Stimulated activated CD8-positive, alpha-beta memory T cell treated with anti-CD3 and anti-CD28 coated beads, Interleukin-15, amount 100 ng/mL, for 24 hours (primary cell): ENCODE measurements at places on chromosomes 11 and 22.
A peak's percentile ranks its signal among the peaks of the same experiment; 100 is the strongest.

GRCh38 chr11:72233056-72233772 lies 8.6 kb downstream of the INPPL1 start:
- DNase-seq, result no peak

- no peak for DNase-seq
Measured at GRCh38 chr11:9176136-9176535, 84.7 kb upstream of the SCUBE2 start.

DNA sequence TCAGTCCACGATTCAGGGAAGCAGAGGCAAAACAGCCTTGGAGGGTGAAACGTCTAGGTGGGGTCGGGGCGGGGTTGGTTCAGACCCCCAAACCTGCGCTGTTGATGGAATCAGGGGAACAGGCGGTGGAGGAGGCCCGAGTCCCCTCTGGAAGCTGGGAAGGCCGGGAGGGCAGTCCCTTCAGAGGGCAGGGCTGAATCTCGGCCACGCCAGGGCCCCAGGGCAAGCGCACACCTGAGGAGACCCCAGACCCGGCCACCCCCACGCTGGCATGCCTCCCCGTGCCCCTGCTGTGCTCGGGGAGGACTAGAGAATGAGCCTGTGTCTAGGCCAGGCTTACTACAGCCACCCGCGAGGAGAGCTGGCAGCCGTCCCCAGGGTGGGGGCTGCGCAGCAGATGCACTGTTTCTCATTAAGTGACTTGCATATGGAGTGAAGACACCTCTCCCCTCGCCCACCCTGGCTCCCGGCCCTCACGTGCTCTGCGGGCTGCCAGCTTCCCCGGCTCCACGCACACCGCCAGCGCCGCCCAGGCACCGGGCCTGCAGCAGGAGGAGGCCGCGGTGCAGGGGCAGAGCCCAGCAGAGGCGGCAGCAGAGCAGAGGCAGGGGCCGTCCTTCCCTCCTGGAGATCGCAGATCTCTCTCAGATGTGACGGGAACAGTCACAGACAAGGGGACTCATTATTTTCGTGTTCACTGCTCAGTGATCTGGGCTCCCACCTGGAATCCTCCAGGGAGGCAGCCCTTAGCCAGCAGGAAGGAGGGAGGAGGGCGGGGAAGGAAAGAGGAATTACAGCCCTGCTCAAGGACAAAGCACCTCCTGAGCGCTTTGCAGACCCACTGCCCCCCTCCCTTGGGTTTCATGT lies 47.1 kb upstream of the OPCML start:
- no peak for DNase-seq

GRCh38 chr11:125931668-125932067 lies 14.2 kb upstream of the VSIG10L2 start:
- no peak for DNase-seq

GRCh38 chr11:61728066-61728939 lies 24.1 kb upstream of the MYRF start:
- no peak for DNase-seq

GRCh38 chr11:127074151-127074761 lies 73.7 kb upstream of the KIRREL3 start:
- DNase-seq, result no peak

DNA sequence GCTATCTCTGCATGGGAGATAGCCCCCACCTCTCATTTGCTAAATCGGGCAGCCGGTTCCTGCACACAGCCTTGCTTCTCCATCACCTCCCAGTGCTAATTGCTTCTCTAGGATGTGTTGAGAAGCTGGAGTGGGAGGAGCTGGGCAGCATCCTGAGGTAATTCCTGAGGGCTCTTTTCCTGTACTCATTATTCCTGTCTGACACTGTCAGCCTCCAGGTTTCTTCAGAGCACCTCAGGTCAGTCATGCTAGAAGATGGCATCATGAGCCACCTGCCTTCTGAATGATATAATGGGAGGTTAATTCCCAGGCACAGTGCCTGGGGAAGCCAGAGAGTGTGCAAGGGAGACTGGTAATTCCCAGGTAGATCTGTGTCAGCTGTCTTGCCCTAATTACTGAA lies 133.0 kb downstream of the RAB38 start:
- DNase-seq, result no peak

- DNase-seq, result no peak
Measured at GRCh38 chr22:25030636-25031035, 78.1 kb downstream of the KIAA1671 start.

DNA sequence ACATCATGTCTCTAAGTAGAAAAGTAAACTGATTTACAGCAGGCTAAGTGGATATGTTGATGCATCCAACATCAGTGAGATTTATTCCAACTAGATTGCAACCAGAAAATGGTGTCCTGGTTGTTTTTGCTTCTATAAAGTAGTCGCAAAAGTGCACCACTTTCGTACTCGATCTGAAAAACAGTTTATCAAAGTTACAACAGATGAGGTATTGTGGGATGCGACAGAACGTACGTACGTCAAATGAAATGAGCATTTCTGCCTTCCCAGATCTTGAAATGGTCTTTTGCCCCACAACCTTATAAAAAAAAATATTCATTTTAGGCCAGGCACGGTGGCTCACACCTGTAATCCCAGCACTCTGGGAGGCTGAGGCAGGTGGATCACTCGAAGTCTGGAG lies 13.7 kb downstream of the GRAP2 start:
- DNase-seq, result no peak

DNA sequence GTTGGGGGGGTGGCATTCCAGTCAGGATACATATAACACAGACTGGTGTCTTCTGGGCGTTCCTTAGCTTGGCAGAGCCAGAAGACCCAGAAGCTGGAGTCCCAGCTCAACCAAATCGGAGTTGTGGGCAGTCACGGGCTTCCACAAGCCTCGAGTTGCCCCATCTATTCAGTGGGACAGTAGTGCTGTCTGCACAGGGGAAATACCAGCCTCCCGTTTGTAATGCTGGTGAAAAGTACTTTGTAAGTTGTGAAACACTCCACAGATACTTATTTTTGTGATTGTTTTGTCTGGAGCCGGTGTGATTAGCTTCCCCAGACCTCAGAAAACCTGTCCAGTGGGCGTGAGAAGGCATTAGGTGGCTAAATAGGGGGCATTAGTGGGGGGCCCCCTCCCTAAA lies 13.6 kb downstream of the DGKZ start:
- DNase-seq, result no peak

DNA sequence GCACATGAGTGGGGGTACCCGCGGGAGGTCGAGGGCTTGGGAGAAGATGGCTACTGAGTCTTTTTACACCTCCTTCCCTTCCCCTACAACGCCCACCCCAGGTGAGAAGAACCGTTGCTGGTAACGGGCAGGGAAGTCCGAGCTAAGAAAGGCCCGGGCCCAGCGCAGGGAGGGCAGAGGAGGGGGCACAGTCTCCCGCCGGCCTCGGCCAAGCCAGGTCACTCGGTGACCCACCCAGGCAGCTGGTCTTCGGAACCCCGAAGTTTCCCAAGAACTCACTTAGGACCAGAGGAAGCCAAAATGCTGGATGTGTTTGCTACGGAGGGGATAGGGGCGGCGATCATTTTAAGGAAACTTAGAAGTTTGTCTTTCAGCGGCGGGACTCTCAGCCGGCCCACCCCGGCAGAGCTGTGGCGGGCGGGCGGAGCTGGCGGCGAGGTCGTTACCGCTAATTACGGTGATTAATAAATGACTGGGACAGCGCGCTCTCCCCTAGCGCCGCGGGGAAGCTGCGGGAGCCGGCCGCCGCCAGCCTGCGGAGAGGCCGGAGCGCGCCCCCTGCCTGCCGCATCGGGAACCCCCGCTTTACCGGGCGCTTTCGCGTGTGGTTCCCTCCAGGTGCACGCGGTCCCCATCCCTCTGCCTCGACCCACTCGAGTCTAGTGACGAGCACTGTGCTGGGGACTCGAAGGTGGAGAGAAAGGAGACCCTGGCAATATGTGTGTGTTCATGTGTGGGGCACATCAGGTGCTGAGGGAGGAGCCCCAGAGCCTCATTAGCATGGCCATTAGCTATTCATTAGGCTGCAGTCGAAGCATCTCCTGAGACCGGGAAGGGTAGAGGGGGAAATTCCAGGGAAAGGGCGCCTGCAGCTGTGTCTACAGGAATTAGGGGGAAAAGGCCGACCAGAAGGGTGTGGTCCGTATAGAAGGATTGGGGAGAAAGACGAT lies 945 bp downstream of the ROBO3 start:
- DNase-seq, result peak; percentile 27

DNA sequence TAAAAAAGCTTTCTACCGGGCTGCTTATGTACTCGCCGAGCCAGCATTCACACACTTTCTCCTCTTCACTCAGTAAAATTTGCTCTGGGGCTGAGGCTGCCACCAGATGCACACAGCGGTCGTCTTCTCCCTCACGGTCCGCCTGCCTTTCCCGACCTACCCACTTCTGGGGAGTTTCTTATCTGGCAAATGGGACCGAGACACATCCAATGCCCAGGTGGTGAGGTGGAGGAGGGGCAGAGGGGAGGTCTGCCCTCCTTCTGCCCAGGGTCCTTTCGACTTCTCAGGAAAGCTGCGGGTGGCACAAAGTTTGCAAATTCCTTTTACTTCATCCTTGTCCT lies 43.9 kb downstream of the GRIK4 start:
- DNase-seq, result no peak

- DNase-seq, result no peak
Measured at GRCh38 chr11:68852628-68853027, 10.9 kb upstream of the CPT1A start.

- DNase-seq, result no peak
Measured at GRCh38 chr11:7898666-7899283, 32.3 kb downstream of the OR10A6 start.

DNA sequence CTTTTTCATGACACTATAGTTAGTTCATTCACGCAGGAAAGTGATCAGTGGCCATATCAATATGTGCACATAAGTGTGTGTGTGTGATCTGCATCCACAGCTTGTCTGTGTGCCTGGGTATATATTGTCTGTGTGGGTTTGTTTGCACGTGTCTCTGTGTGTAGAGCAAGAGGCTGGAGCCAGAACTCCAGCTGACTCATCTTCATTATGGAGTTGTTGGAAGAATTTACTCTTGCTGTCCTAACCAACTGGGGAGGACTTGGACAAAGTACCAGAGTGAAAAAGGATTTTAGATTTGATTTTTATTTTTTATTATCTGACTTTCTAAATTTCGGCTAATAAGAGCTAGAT lies 63.9 kb downstream of the TP53I11 start:
- DNase-seq, result no peak

- DNase-seq, result peak; percentile 32
Measured at GRCh38 chr22:42856179-42856864, 751 bp downstream of the ARFGAP3 start.

GRCh38 chr11:14773755-14774154 lies 118.3 kb downstream of the CYP2R1 start:
- DNase-seq, result no peak

- no peak for DNase-seq
Measured at GRCh38 chr11:114237321-114238280, 58.6 kb upstream of the NNMT start.

DNA sequence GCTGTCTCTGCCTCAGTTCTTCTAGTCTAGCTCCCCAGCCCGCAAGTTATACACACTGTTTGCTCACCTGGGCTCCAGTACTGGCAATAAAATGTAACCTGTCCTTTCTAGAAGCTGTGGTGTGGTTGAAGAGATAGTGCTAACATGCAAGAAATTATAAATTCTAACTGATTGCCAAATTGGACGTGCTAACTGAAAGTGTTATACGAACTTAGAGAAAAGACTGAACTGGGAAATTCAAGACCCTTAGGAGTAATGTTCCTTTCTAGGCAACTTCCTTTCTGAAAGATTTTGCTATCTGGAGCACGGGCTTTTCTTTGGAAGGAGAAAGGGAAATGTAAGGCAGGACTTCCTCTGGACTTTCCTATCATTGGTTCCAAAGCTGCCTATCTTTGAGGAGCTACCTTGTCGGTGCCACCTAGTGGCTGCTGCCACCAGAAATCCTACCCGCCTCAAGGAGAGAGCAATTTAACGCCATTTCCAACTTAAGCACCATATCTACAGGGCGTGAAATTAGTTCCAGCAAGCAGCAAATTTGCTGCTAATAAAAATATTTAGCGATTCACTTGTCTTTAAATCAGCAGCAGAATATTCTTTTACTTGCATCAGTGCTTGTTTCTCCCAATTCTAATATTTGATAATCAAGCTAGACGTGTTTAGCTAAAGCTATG lies 12.7 kb upstream of the TMEM218 start:
- no peak for DNase-seq

- no peak for DNase-seq
Measured at GRCh38 chr11:127492029-127492428, 491.5 kb upstream of the KIRREL3 start.

DNA sequence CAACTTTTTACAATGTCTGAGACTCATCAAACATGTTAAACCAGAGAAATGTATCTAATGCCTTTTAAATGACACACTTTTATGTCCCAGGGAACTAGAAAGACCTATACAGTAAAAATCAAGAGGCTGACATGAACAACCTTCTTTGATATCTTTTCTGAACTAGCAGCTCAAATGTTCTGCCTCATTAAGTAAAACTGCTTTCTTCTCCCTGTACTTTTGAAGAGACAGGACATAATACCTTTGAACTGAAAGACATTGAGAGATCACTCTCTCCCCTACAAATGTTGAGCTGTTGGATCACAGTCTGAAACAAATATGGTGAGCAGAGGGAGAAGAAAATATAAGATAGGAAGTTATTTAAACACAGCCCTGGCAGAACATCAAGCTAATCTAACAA lies 123.0 kb downstream of the FAM181B start:
- no peak for DNase-seq

DNA sequence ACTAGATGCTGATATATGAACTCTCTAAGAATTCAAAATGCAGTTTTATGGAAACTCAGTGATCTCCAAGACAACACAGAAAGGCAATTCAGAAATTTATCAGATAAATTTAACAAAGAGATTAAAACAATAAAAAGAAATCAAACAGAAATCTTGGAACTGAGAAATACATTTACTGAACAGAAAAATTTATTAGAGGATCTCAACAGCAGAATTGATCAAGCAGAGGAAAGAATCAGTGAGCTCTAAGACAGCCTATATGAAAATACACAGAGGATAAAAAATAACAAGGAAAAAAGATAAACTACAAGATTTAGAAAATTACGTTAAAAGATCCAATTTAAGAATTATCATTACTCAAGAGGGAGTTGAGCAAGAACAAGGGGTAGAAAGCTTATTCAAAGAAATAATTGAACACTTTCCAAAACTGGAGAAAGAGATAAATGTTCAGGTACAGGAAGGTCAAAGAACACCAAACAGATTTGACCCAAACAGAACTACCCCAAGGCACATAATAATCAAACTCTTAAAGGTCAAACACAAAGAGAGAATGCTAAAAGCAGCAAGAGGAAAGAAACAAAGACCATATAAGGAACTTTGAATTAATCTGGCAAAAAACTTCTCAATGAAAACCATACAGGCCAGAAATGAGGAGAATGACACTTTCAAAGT lies 103.1 kb downstream of the APIP start:
- DNase-seq, result no peak

- no peak for DNase-seq
Measured at GRCh38 chr22:45317551-45318167, 7.9 kb downstream of the FAM118A start.

- no peak for DNase-seq
Measured at GRCh38 chr22:37690407-37690806, 4.3 kb downstream of the NOL12 start.
